ENCODE measurements at places on chromosomes 4 and X.

DNA sequence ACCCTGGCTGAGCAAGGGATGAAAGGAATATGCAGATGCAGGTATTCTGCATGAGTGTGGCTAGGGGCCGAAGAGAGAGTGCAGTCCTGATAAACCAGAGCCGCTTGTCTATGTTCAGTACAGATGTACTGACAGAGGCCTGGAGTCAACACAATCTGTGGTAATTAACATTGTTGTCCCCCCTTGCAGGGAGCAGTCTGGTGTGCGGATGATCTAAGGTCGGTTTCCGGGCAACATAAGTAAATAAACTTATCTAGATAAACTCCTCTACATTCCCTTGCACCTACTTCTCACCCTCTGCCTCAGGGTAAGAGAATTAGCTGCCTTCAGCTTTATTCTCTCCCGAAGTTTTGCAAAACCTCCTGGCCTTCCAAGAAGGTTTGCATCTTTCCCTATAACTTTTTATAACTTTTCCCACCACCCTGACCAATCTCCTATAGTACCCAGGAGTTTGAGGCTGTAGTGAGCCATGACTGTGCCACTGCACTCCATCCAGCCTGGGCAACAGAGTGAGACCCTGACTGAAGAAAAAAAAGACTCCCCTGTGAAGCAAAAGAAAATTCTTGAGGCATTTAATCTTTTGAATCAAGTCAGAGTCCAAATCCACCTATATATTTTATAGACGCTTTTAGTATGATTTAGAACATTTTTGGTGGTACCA is 26.6 kb downstream of the SNX25 start:
- DNase-seq = no peak

- no peak for DNase-seq
These were observed 56.6 kb downstream of the TMEM131L start for GRCh38 chr4:153522802-153523094.

DNA sequence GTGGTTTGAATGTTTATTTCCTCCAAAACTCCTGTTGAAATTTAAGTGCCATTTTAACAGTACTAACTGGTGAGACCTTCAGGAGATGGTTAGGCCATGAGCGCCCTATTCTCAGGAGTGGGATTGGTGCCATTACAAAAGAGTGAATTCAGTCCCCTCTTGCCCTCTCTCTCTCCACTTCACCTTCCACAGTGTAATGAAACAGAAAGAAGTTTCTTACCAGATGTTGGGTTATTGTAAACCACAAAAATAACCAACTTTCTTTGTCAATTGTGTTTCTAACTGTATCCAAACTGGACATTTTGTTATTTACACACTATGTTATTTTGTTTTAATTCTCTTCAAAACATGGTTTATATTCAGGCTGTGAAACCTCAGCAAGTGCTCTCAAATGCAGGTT is 1734.3 kb downstream of the PCDH7 start:
- no peak for DNase-seq

- no peak for DNase-seq
These were observed 17.2 kb downstream of the C1QTNF7 start for GRCh38 chr4:15444879-15445547.

DNA sequence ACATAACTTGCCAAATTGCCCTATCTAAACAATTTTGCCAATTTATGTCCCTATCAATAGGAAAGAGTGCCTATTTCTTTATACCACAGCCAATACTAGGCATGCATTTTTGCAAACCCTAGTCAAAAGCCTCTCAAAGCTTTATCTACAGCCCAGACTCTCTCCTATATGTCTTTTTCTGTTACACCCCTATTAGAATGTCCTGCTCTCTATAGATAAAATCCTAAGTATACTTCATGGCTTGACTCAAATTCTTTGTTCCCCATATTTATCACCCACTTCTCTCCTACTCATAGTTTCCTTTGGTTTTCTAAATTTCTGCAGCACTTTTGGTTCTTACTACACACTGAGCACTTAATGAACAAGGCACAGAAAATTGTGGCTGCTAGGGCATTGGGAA is 38.0 kb downstream of the NUP62CL start:
- DNase-seq = no peak

GRCh38 chr4:48225368-48226141 is 44.1 kb downstream of the TEC start:
- no peak for DNase-seq

GRCh38 chr4:95304898-95305297 is 243.9 kb downstream of the UNC5C start:
- DNase-seq = no peak

DNA sequence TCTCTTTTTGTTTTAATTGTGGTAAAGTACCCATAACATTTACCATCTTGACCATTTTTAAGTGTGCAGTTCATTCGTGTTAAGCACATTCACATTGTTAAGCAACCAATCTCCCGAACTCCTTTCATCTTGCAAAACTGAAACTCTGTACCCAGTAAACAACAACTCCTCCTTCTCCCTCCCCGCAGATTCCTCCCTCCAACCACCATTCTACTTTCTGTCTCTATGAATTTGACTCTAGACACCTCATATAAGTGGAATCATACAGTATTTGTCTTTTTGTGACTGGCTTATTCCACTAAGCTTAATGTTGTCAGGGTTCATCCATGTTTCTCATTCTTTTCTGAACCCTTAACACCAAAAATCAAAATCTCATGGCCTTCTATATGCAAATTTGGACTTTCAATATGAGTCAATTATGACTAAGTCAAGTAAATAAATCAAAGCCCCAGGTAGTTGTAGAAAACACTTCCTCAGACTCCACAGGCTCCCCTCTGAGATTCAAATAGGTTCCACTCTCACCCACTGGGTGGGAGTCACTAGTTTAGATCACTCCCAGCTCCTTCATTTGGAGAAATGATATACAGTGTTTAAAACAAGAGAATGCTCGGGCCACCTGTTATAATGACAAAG is 9.8 kb upstream of the RTL5 start:
- DNase-seq = no peak

GRCh38 chrX:46837558-46838485 is 979 bp downstream of the RP2 start:
- no peak for DNase-seq

DNA sequence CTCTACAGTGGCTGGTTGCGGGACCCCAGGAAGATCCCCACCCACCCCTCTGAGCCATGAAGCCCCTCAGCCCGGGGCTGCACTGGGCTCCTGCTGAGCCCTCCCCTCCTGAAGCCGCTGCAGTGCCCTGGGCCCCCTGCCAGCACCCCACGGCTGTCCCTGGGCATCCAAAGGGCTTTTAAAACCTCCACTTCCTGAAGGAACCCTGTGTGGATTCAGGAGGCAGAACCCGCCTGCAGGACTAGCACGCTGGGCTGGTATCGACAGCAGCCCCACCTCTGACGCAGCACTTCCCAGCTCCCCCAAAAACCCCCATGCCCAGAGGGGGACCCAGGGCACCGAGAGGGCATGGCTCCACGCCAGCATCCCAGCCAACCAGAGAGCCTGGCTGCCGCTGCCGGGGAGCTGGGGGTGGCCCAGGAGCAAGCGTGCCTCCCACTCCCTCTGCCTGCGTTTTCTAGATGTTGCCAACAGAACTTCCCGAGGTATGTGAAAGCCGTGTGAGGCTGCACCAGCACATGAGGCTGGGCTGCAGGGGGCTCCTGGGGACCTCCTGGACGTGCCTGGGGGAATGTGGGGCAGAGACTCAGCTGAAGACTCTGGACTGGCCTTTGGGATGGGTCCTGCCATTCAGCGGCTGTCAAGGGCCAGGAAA is 6.3 kb downstream of the MXD4 start:
- DNase-seq = no peak

DNA sequence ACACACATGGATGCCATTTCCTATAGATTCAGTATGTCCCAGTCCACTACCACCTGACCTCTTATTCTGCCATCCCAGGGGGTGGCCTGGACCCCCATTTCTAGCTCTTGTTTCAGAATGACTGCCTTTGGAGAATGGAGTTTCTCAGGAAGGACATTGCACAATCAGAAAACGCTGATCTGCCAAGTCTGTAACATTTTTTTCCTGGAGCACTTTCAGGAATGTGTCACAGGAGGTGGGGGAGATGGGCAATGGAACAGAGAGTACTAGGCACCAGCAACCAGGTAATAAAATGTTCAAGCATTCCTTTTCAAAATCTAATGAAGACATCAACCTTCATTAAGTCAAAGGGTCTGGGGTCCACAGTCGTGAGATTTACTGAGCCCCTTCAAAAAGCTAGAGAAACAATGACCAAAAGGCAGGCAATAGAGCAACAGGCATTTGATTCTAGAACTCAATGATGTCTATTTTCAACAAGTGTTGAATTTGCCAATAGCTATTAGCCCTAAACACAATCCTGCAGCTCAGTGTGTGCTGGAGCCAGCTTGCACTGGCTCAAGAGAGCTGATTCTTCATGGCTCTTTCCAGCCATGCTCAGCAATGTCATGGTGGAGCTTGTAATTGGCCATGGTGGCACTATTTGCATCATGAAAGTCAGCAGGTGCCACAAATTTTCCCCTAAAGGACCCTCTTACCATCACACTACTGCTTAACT is 87.1 kb downstream of the KDR start:
- DNase-seq = no peak

DNA sequence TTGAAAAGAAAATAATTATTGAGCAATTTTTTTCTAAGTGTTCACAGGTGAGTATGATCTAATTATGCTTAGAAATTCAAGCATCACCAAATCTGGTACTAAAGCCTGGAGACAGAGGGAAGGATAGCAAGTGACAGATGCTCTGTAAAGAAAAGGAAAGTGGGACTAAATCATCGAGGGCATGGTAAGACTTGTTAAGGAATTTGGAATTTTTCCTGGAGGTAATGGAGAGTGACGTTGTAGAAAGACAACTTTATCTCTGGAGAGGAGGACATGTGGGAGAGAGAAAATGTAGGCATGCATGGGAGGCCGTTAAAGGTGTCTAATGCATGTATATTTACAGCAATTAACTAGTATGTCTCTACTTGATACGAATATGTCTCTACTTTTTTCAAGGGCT is 333.2 kb upstream of the ATOH1 start:
- DNase-seq = no peak

GRCh38 chrX:15598026-15598425 is 2.7 kb downstream of the ACE2 start:
- no peak for DNase-seq

DNA sequence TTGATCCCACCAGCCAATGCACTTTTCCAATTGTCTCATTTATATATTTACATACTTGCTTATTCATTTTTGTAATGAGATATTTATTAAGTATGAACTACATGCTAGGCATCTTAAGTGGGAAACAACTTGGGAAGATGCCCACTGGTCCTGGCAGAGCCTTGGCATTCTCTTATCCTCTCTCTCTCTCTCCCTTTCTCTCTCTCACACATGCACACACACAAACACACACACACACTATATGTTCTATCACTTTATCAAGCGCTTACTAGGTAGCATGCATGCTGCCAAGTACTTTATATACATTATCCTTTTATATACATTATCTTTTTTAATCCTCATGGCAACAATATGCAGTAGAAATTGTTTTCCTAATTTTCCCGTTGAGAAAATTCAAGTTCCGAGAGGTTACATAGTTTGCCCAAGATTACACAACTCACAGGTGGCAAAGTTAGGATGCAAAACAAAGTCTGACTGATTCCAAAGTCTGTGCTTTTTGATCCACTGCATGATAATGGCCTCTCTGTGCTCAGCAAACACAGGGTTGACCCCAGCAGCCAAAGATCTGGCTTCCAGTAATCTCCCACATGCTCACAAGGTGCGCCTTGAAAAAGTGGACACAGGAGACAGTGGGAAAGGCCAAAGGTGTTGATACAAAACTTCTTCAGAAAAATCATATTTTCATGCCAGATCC is 173.1 kb upstream of the KLF3 start:
- DNase-seq = no peak

GRCh38 chr4:119264743-119265142 is 52.2 kb downstream of the USP53 start:
- DNase-seq = no peak

DNA sequence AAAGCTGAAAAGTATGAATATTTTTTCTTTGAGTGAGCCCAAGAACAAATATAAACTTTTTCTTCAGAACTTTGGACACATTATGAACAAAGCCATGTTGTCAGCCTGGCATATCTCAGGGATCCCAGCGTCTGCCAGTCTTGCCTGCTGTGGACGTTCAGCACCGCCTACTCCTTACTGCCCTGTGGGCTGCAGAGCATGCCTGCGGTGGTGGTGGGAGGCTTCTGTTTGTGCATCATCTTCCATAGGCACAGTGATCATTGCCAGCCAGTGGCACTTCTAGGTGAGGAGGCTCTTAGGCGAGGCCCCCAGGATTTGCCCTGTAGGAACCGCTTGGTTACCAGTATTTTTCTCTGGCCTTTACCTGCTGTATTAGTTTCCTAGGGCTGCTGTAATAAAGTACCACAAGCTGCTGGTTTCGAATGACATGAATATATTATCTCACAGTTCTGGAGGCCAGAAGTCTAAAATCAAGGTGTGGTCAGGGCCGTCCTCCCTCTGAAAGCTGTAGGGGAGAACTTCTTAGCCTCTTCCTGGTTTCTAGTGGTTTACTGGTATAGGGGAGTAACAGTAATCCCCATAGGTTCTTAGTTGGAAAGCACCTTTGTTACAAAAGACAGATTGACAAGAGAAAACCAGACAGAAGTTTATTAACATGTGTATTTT is 15.4 kb downstream of the ANXA3 start:
- no peak for DNase-seq

- no peak for DNase-seq
These were observed 12.5 kb downstream of the GABRA4 start for GRCh38 chr4:46980851-46981250.

DNA sequence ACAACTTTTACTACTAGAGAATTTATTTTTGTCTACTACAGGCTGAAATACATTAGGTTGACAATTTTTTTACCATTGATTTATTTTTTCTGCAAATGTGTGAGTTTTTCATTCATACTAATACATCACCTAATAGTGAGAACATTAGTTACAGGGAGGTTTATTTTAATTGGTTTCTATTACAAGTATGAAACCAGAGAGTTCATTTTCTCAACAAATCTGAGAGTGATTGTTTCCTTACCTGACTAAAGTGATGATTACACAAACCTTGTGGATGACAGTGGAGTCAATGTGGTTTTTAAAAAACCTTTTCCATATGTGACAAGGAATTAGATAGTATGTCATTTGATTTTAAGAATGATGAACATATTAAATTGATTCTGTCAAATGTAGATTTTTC is 227.4 kb downstream of the PALLD start:
- DNase-seq = no peak

DNA sequence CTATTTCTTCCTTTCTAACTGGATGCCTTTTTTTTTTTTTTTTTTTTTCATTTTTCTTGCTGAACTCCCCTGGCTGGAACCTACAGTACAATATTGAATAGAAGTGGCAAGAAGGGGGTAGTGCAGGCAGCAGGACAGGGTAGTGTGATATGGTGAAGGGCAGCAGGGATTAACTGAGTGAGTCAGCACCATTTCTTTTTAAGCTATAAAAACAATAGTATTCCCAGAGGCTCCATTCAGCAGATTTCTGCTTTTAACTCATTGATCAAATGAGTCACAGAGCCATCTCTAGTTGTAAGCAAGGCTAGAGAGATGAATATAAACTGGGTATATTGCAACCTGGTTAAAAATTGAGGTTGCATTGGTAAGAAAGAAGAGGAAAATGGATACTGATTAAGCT is 53.6 kb upstream of the SETD7 start:
- DNase-seq = peak; percentile 25
